DMS 273 treated with DMSO at 0.1 percent for 48 hours (cell line): ENCODE measurements at places on chromosomes 2 and 18.

DNA sequence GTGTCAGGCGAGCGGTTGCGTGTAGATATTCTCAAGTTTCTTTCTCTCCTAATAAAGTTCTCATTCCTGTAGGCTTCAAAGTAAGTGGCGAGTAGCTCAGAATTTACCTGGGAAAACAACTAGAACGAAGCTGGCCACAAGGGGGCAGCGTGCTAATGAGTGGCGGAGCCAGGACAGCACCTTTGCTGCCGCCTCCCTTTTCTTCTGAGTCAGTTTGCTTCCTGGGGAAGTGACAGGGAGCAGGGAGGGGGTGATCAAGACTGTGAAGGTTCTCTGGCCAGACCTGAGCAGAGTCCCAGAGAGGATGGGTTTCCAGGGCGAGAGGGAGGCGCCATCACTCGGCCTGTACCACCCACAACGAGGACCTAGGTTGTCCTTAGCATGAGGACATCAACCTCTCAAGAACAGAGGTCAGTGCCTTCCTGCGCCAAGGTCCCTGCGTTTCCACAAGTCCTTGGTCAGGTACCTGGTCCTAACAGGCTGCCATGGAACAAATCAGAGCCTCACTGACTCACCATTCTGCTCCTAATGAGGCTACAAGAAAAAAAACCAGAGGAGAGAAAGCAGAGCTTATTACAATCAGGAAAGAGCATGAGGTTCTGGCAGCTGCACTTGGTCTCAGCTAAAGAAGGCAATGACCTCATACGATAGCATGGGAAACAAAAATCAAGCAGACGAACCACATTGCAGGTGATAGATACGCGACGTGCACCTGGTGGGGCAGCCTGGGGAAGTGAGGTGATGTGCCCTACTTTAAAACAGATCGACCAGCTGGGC, 98.7 kb downstream of the PLB1 start:
- DNase-seq, result peak; percentile 32

GRCh38 chr2:46274586-46274985, 22.6 kb upstream of the EPAS1 start:
- no peak for DNase-seq

DNA sequence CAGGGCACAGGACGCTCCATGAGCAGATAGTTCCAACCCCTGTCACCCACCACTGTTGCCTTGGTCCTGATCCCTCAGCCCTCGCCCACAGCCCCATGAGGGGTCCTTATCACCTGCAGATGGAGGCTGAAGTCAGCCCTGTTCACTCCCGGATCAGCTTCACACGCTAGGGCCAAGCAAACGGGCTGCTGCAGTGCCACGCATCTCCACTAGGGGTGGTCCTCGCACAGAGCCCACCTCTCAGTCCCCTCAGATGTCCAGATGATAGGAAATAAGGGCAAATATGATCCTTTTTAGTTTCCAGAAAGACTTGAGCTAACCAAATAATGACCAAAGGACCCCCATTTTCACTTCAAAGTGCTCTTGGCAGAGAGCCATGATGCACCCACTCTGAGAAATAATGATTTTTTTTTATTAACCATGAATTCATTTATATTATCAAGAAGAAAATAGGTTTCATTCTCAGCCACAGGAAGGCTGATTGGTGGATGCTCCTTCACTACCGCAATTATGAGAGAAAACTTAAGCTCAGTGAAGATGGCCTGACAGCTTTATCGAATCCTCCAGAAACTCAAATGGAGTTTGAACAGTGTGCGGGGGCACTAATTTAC, 71.9 kb upstream of the KLHL29 start:
- no peak for DNase-seq

GRCh38 chr2:26649322-26649721, 8.2 kb upstream of the CIB4 start:
- DNase-seq, result no peak

- DNase-seq, result no peak
Observed at GRCh38 chr2:153891051-153891450, 19.3 kb downstream of the GALNT13 start.

DNA sequence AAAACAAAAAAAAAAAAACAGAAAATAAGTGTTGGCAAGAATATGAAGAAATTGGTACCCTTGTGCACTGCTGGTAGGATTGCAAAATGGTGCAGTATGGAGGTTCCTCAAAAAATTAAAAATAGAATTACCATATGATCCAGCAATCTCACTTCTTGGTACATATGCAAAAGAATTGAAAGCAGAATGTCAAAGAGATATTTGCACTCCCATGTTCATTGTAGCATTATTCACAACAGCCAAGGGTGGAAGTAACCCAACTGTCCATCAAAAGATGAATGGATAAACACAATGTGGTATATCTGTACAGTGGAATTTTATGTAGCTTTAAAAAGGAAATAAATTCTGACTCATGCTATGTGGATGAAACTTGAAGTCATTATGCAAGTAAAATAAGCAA, 72.8 kb upstream of the POU3F3 start:
- no peak for DNase-seq

DNA sequence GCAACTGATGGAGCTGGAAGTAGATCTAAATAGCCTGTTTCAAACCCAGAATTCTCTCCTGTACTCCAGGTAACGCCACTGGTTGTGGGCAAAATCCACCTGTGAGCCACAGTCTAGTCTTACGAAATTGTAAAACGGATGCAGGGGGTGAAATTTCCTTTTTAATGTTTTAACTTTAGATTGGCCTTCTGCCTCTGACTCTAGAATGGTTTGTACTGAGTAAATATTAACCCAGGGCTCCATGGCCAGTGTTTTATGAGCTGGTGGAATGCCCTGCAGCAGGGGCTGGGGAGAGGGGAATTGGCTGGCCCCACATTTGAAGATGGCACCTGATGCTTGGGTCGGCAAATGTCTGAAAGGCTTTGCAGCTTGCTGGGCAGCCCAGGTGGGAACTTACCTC, 156.6 kb downstream of the MYCN start:
- no peak for DNase-seq

DNA sequence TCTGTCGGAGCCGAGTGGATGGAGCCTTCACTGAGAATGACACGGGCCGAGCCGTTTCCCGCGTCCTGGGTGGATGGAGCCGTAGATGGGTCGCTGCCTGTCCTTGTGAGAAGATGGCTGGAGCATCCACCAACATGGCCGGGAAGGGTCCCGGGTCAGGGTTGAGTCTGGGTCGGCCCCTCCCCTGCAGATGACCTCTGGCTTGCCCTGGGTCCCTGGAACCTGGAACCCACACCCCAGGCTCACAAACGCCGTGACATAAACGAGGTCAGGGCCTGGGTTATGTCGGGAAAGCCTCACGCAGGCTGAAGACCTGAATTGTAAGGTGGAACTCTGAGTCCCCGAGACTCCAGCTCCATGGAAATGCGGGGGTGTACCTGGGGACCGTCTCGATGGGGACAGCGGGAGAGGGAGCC, 94.9 kb downstream of the NFATC1 start:
- no peak for DNase-seq

GRCh38 chr2:165864296-165864695, 70.2 kb upstream of the GALNT3 start:
- DNase-seq, result no peak

DNA sequence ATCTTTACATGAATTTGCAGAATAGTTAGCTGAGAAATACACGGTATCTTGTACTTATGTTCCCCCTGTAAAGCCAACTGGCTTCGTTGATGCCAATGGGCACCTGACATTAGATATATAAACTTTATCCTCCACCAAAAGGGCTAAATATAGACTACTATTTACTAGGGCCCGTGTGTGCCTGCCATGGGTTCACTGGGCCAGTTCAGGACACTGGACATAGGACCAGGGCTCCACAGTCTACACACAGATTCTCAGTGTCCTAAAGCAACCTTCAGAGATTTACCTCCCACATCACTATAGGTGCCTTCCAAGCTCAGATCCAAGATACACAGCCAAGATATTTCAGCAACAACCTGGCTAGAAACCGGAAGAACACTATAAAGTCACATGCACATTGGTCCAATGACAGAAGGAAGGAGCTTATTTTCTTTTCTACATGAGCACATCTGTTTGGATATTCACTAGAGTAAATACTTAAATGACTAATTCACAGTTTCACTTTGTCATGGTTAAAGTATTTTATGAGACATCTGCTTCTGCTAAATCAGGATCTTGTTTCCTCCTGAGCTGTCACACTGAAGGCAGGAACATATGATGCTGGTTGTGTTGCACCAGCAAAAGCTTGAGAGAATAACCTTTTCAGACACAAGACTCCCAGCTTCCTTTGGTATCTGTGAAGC, 95.1 kb downstream of the MYO5B start:
- peak; percentile 29 for DNase-seq

DNA sequence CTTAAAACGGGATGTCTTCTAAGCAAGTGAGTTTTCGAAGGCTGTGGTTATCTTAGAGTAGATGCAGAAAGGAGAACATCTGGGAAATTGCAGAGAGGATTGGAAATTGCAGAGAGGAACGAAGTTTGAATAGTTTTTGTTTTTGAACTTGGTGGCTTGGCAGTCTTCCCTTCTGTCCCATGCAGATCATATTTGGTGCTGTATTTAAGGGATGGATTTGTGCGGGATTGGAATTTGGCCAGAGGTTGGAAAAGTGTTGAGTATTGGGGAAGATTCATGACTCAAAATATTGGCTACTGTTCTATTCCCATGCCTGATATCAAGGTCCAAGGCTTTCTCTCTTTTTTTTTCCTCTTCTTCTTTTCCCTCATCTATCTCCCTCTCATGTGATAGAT, 18.2 kb downstream of the PTPRM start:
- DNase-seq, result no peak

GRCh38 chr2:202883987-202884675, 12.6 kb upstream of the ICA1L start:
- no peak for DNase-seq

- no peak for DNase-seq
Observed at GRCh38 chr2:40725950-40726349, 274.1 kb upstream of the SLC8A1 start.

- no peak for DNase-seq
Observed at GRCh38 chr2:5897249-5897648, 205.1 kb downstream of the SOX11 start.

DNA sequence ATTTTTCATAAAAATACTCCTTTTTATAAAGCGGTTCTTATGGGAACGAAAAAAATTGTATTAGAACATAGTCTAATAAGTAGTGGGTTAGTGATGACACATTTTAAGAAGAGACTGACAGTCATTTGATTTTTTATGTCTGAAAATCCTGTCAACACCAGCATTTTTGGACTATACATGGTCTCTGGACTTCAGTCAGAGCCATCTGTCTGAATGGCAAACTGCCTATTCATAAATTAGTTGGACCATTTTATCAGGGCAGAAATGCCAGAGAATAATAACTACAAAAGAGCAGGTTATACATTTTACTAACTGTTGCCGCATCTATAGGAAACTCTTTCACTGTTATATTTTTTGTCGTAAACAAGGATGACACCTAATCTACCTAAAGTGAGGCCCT, 437.6 kb downstream of the ZNF804A start:
- DNase-seq, result no peak

DNA sequence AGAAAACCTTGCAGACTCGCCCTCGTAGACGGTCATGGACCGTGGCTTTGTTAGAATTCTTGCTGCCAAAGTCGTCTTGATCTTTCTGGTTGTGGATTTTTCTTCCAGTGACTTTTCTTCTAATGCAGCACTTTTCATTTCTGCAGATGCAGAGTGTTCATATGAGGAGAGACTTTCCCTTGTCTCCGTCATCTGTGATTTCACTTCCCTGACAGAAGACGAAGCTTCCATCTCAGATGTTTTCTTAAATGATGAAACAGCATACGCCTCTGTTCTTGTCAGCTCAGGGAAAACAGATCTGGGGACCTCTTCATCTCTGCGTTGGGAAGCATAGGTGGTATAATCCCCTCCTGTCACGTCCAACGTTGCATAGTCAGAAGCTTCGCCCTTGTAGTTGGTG, 50.9 kb downstream of the PLEKHA3 start:
- DNase-seq, result no peak

- DNase-seq, result peak; percentile 25
Observed at GRCh38 chr2:27723372-27724144, 48.0 kb upstream of the MRPL33 start.

- DNase-seq, result peak; percentile 63
Observed at GRCh38 chr2:176473177-176473576, 203.9 kb downstream of the MTX2 start.

- no peak for DNase-seq
Observed at GRCh38 chr2:3839476-3839875, 136.1 kb downstream of the DCDC2C start.

DNA sequence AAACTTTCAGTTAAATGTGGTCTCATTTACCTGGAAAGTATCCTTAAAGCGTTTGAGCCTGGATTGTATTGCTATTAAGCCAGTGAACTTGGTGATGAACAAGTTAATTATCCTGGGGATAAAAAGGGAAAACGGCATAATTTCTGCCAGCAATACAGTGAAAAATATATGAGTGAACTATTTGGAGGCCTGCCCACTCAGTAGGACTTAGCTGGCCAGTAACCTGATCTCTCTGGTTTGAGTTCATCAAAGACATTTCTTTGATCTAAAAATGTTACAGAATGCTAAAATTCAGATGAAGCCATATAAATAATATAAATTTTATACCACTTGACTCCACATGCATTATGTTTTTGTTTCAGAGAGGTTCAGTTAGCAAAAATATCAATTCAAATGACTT, 241.1 kb upstream of the VWC2L start:
- DNase-seq, result no peak

- DNase-seq, result no peak
Observed at GRCh38 chr2:32702303-32703064, 74.6 kb downstream of the TTC27 start.

- DNase-seq, result no peak
Observed at GRCh38 chr2:174628528-174629169, 31.0 kb upstream of the WIPF1 start.

- DNase-seq, result no peak
Observed at GRCh38 chr18:63071701-63072141, 247.8 kb downstream of the BCL2 start.

DNA sequence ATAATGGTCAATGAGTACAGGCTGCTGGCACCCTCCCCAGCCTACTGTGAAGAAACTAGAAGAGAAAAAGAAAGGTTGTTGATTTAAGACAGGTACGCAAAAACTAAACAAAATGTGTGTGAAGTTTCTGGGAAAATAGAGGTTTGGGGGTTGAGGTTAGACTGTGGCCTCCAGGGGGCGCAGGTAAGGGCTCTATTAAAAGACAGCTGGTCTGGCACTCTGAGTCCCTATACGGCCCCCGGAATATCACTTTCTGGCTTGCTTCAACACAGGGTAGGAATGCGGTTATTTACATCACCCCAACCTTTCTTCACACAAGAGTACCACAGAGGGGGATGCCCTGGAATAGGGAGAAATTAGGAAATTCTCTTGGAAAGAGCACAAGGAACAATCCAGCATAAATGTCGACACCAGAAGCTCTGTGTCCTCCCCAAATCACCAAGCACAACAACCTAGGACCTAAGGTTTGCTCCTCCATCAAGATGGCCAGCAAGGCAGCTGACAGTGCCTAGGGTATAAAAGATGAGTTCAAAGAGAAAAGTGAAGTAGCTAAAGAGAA, 480.8 kb upstream of the KLHL29 start:
- no peak for DNase-seq

GRCh38 chr2:57444752-57445430, 601.7 kb upstream of the VRK2 start:
- no peak for DNase-seq

GRCh38 chr18:21313576-21313975, 71.5 kb downstream of the GREB1L start:
- no peak for DNase-seq

- peak; percentile 85 for DNase-seq
Observed at GRCh38 chr18:62425465-62426190, 97.2 kb upstream of the ZCCHC2 start.
